Kidney epithelial cell (primary cell): ENCODE measurements at places on chromosomes 3 and 15.

DNA sequence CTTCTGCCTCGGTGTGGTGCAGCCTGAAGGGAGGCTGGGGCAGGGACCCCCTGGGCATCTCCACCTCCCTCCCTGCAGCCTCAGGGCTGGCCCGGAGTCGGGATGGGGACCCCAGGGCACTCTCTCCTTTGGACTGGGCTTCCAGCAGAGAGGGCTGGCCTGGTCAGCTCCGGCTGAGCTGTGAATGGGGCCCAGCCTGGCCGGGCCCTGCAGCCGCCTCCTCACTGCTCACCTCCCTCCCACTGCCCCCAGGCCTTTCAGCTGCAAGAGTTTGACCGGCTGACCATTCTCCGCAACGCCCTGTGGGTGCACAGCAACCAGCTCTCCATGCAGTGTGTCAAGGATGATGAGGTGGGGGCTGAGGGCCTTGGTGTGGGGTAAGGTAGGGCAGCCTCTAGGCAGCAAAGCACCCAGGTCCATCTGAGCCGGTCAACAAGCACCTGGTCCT is 36.0 kb downstream of the PSTPIP1 start:
- DNase-seq: no peak

DNA sequence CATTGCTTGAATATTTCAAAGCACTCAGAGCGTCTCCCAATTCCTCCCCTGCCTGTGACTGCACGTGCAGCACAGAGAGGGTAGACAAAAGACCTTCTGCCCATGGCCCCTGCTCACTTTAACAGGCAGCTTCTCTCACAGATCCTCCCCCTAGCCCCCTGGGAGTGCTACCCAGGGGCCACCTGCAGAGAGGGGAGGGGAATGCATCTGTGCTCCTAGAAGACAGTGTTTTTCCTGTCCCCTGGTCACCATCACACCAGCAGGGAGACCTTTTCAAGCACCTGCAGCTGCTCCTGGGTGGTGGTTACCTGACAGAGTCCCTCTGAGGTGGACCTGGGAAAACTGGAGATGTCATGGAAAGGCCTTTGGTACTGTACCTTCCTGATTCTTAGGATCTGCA is 56.7 kb upstream of the PRR23C start:
- no peak for DNase-seq

GRCh38 chr15:74725225-74725774 is at the start of gene CYP1A1:
Gene CYP1A1, minus strand, starts transcription at chr15:74725528. Its CDS starts 2,431 bp downstream, at chr15:74723097.
- DNase-seq: no peak

- no peak for DNase-seq
Observed at GRCh38 chr3:165751637-165752036, 85.6 kb downstream of the BCHE start.

DNA sequence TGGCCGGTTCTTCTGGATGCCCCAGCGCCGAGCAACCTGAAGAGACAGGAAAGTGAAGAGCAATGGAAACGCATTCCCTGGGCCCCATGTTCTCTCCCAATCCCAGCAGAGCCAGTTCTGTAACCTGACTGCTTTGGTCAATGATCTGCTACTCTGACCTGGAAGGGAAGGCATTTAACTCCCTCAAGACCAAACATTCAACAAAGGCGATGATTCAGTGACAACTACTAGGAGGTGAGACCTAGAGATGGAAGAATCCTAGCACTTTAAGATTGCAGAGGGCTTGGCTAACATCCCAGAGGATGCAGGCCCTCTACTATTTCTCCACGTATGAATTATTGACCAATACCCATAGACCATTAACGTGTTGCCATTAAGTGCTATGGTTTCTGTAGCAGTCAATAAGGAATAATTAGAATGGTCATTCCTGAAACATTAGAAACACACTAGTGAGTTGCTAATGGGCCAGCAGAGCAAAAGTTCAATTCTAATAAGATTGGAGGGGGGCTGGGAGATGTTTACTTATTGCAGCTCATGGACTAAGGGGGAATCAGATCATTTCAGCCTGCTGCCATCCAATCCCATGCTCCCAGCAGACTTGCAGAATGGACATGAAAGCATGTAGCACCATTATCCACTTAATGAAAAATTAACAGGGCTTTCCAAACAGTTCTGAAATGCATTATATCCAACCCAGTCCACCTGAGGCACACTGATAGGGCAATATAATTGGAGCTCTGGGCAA is 56.6 kb downstream of the ETV5 start:
- DNase-seq: no peak

GRCh38 chr3:68802111-68802870 is 130.1 kb downstream of the TAFA4 start:
- DNase-seq: no peak

DNA sequence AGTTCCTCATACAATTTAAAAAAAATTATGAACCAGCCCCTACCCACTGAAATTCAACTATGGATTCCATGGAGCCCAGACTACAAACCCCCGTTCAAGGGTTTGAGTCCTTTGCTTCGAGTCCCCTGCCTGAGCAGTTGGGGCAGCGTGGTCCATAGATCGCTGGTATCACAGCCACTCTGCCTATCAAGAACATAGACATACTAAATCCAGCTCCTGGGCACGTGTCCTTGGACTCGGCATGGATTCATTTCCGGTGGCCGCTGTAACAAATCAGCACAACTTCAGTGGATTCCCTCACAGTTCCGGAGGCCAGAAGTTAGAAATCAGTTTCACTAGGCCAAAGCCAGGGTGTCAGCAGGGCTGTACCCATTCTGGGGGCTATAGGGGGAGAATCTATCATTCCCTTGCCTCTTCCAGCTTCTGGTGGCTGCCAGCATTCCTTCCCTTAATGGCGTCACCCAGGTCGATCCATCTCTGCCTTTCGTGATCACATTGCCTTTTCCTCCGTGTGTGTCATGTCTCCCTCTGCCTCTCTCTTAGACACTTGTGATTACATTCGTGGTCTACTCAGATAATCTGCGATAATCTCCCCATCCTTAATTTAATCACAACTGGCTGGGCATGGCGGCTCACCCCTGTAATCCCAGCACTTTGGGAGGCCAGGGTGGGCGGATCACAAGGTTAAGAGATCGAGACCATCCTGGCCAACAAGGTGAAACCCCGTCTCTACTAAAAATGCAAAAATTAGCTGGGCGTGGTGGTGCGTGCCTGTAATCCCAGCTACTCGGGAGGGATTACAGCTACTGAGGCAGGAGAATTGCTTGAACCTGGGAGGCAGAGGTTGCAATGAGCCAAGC is 4.6 kb upstream of the TMEM44 start:
- no peak for DNase-seq

DNA sequence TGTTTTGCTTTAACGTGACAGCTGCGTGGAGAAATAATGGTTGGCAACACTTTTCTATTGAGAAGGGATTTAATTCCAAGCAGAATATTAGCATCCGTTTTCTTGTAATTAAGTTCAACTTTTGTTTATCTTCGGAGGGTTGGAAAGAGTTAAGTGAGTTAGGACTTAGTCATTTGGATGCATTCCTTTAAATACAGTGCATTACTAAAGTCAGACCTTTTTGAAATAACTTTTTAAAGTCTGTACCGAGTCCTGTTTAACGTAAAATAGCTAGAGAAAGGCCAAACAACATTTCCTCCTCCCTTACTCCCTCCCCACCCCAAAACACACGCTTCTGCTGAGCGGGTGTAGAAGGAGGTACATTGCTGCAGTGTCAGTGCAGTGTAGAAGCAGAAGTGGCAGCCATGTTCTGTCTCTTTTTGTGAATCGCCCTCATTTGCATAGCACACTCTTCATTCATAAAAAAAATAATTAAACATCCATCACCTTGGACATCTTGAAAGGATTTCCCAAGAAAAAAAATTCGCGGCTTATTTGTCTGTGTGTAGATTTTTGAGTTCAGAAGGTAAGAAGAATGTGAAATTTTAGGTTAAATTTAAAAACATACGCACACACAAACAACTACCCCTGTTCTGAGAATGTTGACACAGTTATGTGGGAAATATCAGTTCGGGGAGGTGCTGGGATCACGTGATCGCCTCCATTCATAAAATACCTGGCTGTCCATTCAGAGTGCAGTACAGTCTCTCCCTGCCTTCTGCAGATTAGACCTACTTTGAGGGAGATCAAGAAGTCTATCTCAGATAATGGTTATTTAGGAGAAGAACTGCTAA is 1.6 kb downstream of the SPRED1 start:
- DNase-seq: no peak

GRCh38 chr3:140015741-140016140 is 80.8 kb downstream of the CLSTN2 start:
- DNase-seq: no peak

DNA sequence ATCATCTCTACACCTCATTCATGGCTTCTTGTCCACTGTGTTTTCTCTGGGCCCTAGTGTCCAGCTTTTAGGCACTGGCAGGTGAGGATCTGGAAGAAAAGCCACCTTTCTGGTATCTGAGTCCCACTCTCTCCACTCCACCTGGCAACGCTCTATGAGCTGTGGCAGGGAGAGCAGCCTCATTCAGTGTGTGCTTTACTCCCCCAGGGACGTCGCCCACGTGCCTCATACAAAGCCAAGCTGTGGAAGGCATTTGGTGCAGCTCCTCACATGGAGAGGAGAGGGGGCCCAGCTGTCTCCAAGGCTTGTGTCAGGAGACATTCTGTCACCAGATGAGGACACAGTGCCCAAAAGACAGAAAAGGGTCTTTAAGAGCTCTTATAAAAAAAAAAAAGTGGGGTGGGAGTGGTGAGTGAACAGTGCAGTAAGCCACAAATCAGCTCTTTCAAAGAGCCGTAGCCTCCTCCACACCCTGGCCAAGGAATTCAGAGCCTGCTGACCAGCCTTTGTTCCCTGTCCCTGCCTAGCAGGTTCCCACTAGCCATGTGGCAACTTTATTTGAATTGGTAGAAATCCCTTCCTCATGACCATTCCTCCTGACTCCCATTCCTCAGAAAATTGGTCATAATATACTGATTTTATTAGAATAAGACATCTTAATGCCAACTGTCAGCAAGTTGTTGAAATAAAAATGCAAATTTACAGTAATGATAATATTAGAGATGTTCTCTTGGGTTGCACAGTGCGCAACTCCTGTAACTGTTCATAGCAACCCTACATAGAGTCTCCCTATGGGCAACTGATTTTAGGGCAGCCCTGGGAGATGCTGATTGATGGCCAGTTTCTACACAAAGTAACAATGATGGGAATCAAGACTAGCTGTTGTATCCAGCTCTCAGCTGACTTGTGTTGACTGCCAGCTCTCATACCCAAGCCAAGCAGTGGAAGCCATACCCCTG is 29.5 kb downstream of the GALNT15 start:
- no peak for DNase-seq

GRCh38 chr15:34688699-34689098 is 66.1 kb downstream of the GJD2 start:
- no peak for DNase-seq

- DNase-seq: no peak
Observed at GRCh38 chr3:133256787-133257483, 142.9 kb upstream of the BFSP2 start.

GRCh38 chr3:66499881-66500575 is 794 bp downstream of the LRIG1 start:
- no peak for DNase-seq

- no peak for DNase-seq
Observed at GRCh38 chr15:75215107-75216004, 13.7 kb downstream of the C15orf39 start.

- peak; percentile 45 for DNase-seq
Observed at GRCh38 chr3:123723522-123724168, 138.8 kb upstream of the HACD2 start.

DNA sequence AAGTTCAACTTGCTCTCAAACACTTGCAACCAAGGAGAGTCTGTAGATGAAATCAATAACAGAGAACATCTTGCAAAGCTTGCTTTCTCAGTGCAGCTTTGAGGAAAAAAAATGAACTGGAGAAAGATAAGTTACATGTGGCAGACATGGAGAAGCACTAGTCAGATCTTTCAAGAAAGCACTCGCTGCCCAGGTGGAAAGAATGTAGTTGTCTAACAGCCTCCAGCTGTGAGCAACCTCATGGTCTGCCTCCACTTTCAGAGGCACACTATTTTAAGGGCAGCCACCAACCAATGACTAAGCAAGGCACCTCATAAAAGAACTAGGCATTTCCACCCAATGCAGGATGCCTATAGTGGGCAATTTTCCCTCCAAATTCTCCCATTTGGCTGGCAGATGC is 125.4 kb upstream of the CPNE4 start:
- DNase-seq: no peak

- no peak for DNase-seq
Observed at GRCh38 chr3:47586746-47587145, 8.1 kb upstream of the CSPG5 start.

DNA sequence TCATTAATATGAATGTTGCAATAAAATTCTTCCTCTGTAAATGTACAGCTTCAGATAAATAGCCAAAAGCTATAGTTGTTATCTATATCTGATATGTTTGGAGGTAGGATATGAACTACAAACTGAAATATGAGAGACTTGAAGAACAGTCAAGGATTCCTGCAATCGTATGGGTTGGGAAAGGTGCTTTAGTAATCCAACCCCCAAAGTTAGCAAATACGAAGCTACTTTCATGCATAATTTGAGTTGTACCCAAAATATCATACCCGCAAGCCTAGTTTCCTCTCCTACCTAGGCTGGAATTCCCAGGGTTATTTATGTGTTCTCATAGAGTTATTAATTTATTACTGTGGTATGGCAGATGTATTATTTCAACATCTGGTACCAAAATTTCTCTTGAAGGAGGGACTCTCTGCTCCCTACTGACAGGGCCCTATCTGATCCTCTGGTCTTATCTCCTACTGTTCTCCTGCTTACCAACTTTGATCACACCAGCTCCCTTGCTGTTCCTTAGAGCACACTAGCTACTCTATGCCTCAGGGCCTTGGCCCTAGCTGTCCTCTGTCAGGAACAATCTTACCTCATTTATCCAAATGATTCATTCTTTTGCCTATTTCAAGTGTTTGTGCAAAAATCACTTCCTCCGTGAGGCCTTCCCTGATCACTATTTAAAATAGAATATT is 140.4 kb upstream of the CCDC54 start:
- no peak for DNase-seq

DNA sequence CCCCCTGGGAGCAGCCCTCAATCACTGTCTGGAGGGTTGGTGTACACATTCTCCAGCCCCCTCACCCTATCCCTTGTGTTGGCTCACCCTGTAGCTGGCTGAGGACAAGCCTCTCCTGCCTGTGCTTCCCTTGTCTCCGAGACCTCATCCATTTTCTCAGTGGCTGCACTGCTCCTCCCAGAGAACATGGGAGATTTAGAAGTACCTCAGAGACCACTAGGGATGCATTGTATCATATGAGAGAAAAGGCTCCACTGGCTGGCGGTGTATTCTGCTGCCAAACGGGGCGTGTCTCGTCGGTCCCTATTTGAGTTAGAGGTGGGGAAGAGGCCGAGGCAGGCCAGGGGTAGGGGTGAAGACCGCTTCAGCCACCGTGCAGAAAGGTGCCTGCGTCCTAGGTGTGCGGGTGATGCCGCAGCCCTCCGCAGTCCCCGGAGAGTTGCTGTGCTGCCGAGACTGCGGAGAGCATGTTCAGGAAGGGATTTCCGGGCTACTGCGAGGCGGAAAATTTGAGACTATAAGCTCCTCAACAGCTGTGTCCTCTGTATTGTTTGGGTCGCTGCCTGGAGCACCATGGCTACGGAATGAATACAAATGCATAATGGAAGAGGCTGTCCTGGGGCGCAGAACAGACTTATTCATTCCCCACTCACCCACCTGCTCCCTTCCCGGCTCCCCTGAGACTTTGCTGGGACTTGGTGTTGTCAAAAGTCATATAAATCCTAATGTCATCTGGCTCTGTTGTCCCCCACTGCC is 43.8 kb downstream of the SPSB4 start:
- DNase-seq: no peak
